ENCODE measurements at places on chromosomes 4 and X.

DNA sequence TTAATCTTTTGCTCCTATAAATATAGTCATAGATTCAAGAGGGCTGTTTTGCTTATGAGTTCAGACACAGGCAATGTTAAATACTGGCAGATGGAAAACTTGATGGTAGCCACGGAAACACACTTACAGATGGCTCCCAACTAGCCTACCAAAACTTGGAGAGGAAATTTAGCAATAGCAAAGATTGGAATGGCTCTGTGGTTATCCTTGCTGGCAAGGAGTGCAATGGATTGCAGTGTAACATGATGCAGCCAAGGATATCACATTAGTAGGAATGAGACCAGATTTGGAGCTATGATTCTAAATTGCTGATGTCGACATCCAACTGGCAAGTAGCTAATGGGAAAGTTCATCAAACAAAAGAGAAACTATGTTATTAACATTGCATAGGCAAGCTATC lies 791.0 kb upstream of the DIAPH2 start:
- DNase-seq, result no peak

DNA sequence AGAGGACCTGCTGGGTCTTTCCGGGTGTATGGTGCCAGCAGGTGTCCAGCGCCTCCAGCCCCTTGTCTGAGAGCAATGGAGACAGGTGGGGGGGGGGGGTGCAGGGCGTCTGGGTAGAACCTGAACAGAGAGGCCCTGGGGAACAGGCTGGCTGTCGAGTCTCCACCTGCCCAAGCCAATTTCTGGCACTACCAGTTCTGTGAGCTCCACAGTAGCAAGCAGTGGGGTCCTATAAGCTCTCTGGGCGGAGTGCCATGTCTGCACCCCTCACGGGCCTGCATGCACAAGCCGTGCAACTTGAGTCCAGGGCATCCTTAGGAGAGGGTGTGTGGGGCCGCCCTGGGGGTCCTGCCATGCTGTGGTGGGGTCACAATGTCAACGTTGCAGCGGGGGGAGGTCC lies 10.1 kb upstream of the FGFR3 start:
- no peak for DNase-seq

DNA sequence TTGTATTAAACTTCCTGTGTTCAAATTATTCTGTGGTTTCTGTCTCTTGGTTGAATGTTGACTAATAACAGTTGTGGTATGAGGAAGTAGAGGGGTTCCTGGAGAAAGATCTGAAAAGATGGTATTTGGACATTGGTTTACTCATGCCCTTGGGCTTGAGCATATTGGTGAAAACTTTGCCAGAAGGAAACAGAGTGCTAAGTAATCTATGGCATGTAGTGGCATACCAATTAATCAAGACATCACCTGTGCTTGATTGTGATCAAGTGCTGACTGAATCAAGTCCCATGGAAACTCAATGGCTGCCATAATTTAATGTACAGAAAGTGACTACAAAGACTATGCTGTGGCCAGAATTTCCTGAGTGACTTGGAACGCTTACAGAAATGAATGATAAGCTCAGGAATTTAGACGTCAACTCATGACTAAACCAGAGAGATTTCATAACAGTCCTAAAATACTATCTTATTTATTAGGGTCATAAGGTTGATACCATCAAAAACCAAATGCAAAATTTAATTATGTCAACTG lies 2062.9 kb downstream of the ARAP2 start:
- no peak for DNase-seq

GRCh38 chr4:147480891-147481576 lies at the start of gene EDNRA:
Gene EDNRA, plus strand, starts transcription at chr4:147481097. Its CDS starts 4,585 bp downstream, at chr4:147485682.
- peak; percentile 17 for DNase-seq

DNA sequence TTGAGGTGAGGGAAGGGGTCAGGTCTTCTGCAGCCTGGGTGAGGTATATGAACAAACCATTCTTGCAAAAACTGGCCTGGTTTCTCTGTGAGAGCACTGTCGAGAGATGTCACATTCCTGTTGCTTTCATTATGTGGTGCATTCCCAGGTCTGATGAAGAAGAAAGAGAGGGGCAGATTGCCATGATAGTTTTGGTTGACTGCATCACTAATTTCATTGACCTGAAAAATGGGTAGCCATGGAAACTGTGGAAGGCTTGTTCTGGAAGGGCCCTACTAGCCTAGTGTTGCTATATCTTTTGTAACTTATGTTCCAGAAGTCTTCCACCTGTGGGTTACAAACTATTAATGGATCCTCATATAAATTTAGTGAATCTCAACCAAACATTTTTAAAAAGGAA lies 32.9 kb upstream of the CYBB start:
- DNase-seq, result no peak

- DNase-seq, result no peak
Measured at GRCh38 chr4:181688432-181688831, 554.8 kb upstream of the TENM3 start.

GRCh38 chr4:47213106-47213505 lies 181.7 kb downstream of the GABRB1 start:
- DNase-seq, result no peak

GRCh38 chr4:104524591-104524990 lies 29.9 kb upstream of the CXXC4 start:
- no peak for DNase-seq

GRCh38 chr4:62023633-62024032 lies 823.5 kb downstream of the ADGRL3 start:
- no peak for DNase-seq

DNA sequence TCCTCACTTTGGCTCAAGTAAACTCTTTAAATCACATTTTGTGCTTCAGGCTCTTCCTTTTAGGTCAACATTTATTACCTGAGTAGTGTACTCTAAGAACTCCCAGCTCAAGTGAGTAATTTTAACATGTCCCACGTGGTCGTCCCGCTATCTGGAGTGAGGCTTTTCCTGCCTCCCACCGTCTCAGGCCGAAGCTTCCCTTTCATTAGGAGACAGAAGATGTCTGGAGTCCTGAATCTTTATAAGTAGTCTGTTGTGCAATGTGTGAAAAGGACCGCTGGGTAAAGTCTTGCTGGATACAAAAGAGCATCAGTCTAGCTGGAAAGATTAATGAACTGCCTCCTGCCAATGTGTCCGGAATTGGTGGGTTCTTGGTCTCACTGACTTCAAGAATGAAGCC lies 117.7 kb upstream of the NEIL3 start:
- DNase-seq, result no peak

GRCh38 chr4:89836897-89837384 lies at the start of gene SNCA:
Gene SNCA, minus strand, starts transcription at chr4:89837161. Its CDS starts 1,494 bp downstream, at chr4:89835667.
- DNase-seq, result peak; percentile 89

GRCh38 chrX:10004832-10005475 lies 37.8 kb downstream of the CLDN34 start:
- no peak for DNase-seq

DNA sequence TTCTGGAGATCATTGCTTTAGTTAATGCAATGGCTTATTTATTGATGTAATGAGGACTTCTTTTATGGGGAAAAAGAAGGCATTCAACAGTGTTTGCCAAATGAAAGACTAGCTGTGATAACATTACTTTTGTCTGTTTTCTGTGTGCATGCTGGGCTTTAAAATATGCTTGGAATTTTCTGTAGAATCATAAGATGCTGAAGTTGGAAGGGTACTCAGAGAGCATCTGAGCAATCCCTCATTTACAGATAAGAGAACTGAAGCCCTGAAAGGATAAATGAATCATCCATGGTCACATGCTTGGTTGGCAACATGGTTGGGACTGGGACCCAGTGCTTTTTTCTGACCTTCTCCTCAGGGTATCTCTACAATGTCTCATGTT lies 31.4 kb upstream of the PITX2 start:
- DNase-seq, result no peak

DNA sequence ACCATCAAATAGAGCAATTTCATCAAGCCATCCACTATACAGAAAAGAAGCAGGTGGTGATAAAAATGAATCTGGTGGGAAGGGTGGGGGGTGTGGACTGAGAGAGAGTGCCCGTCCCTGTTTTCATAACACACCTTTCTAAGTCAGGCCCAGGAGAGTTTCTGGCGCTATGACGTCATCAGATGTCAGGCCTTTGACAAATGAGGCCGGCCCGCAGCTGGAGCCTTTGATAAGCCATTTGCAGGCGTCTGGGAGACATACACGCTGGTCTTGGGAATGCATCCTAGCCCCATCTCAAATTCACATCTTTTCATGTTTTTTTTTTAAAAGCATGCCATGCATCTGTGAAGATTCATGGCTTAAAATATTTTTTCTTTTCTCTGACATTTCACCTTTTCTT lies 404.5 kb downstream of the BCOR start:
- no peak for DNase-seq

DNA sequence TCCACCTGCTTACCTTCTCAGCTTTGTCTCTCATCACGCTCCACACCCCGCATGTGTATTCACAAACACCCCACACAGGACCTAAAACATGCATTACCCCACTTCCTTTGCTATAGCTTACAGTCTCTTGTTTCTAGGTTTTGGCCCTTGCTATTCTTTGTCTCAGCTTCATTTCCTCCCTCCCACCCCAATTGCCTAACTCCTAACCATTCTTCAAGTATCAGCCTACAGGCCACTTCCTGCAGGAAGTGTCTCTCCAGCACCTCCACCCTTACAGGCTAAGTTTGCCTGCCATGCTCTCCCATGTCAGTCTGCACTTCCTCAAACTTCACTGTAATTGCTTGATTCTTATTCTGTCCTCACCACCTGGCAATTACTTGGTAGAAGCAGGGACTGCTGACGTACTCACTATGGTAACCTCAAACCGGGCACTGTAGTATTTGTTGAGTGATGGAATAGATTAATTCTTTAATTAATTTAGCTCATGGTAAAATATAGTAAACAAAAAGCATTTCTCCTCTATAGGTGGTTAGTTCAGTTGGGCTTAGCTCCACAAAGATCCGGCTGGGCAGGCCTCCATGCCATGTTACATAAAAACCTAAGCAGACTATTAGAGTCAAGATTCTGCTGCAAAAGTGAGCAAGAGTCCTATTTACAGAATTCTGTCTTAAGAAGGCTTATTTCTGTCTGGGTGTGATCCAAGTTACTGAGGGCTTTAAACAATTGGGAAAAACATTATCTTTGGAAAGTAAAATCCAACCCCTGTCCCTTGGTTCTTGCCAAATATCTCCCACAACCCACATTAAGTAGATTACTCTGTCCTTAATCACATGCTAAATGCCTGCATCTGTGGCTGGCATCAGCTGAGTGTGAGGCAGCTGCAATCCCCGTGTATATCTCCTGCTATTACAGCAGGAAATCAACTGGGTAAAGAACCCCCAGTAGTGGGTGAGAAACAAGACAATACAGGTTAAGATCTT lies 124.7 kb upstream of the CPEB2 start:
- DNase-seq, result no peak

GRCh38 chr4:113292371-113293042 lies 243.1 kb downstream of the ANK2 start:
- peak; percentile 80 for DNase-seq

DNA sequence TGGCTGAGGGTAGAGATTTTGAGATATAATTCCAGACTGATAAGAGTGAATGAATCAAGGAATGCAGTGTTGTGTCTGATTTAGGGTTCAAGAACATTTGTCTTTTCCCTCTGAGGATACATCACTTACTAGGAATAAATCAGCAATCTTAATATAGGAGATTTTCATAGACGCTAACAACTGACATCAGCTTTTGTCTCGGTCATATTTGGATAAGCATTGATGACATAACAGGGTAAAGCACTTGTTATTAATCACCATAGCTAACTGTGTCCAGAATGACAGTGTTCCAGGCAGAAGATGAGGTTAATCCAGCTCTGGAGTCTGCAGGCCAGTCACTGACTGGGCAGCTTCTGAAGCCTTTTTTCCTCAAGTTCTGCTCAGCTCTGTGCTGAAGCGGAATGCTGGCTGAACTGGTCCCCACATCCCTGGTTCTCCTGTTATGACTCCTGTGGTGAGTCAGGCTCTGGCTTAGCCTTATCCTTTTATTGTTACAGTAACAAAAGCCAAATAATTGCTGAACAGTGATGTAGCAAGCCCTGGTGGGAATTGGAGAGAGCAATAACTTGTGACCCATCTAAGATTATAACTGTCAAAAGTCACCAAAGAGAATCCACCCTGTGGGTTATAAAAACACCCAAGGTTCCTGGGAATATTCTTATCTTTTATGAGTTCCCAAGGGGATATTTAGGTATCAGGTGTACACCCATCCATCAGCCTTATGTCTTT lies 41.8 kb downstream of the FNIP2 start:
- no peak for DNase-seq

DNA sequence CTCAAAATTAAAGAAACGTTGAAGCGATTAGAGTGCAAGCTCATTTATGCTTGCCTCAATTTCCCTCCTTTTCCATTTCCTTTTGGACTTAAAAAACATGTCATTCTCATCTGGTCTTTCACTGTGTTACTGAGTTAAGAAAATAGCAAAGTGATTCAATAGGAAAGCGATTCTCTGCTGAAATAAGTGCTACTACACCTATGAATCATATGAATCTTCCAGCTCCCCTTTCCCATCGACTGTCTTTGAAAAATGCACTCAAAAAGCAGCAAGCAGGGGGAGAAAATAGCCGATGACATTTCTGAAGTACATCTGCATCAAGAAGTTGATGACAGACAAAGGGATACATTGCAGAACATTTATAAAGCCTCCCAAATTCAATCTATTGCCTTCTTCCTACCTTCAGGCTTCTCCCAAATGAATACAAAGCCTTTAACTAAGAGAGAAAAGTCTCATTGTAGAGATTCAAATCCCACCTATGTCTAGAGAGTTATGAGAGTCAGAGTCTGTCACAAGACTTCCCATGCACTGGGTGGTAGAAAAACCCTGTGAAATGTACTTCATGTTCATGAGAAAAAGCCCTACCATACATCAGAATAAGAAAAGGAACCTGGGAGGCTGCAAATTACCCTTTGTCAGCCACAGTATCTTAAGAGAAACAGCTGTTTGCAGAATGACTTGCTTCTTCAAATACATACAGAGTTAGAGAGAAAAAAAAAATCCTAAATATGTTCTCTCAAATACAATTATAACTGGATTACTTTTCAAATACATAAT lies 78.9 kb downstream of the MBNL3 start:
- DNase-seq, result no peak

DNA sequence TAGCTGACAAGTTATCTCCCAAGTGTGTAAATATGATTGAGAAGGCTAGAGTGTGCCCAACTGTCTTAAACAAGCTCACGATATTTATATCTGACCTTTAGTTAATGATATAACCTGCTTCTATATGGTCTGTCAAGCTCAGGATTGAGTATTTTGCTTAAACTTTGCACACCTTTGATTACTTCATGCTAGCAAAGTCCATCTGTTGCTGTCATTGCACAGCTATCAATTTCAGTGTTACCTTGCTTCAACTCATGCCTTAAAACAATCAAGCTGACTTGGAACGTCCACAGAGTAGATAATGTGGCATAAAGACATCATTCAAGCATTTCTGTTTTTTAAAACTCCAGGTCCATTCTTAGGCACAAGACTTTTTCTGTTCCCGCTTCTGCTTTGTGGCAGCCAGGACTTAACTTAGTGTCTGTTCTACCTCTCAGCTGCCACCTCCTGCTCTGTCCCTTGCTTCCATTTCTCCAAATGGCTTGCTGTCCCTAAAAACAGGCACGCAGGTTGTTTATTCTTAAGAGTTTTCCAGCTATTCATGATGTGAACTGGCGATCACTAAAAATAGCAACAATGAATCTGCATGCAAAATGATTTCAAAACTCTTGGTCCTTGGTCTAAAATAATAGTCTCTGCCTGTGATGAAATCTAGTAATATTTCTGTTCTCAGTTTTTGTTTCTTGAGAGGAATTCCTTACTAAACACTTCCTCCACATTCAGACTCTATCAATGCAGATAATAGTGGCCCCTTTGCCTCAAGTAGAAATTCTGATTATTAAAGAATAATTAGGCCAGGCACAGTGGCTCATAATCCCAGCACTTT lies 16.3 kb upstream of the NEIL3 start:
- no peak for DNase-seq

Measured in head of caudate nucleus (tissue), 42 donors.